ENCODE measurements at places on chromosomes 2 and 18.
A peak's percentile ranks its signal among the peaks of the same experiment; 100 is the strongest.

DNA sequence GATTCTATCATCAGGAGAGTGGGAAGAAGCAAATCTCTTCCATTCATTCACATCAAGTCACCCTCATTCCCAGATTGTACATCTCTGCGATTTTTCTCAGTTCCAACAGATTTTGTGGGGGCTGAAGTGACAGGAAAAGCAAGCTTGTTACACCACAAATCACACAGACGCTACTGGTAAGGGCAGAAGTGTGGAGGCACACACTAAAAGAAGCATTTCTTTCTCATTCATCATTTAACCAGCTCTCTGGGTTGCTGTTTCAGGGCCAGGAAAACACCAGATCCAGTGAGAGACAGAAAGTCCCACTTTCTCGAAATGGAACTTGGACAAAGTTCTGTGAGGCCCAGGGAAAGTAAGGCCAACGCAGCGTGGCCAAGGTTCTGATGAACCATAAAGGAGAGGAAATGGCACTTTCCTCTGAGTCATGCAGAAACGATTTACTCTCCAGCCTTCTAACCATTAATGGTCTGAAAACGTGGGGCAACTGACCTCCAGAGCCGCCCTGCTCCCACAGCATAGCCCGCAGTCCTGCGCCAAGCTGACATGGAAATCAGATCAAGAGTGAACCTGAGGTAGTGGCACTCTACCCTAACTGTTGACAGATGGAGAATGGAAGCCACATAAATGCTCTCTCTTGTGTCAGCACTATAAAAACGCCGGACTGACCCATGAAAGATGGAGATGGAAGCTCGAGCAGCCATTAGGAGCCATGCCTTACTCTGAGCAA, 191.0 kb downstream of the C1D start:
- DNase-seq: no peak

- no peak for DNase-seq
Observed at GRCh38 chr2:239644011-239644410, 243.2 kb upstream of the HDAC4 start.

DNA sequence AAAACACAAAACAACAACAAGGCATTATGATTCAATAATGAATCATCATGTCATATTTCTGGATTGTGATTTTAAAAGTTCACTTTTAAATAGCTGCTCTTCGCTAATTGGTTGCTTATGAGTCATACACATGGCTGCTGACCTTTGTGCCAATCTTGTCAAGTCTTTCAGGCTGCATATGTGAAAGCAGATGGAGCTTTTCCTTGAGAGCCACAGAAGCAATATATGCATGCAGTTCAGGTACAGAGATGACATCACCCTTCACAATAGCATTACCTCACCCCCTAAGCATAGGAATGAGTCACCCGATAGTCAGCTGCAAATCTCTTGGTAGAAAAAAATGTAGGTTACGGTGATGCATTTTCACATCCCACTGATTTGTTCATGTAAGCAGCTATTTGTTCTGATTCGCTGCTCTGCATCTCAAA, 27.2 kb downstream of the EIF2AK3 start:
- peak; percentile 27 for DNase-seq

DNA sequence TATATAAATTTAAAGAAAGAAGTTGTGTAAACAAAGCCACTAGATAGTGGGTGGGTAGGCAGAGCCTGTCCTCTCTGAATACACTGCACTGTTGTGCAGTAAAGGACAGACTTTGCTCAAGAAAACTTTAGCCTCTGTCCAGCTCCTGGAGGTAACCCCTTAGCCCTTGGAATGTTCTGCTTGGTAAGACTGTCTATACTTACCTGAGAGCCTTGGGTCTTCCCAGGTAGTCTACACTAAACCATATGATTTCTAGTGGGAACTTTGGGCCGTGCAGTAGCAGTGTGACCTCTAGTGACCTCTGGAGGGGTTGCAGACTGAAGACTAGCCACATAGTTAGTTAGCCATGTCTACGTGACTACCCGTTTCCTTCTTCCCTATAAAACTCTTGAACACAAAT, 678.3 kb upstream of the NRXN1 start:
- no peak for DNase-seq

- DNase-seq: no peak
Observed at GRCh38 chr2:45167920-45168629, 158.8 kb upstream of the SIX2 start.

GRCh38 chr2:44079686-44080085, 83.9 kb upstream of the LRPPRC start:
- no peak for DNase-seq

DNA sequence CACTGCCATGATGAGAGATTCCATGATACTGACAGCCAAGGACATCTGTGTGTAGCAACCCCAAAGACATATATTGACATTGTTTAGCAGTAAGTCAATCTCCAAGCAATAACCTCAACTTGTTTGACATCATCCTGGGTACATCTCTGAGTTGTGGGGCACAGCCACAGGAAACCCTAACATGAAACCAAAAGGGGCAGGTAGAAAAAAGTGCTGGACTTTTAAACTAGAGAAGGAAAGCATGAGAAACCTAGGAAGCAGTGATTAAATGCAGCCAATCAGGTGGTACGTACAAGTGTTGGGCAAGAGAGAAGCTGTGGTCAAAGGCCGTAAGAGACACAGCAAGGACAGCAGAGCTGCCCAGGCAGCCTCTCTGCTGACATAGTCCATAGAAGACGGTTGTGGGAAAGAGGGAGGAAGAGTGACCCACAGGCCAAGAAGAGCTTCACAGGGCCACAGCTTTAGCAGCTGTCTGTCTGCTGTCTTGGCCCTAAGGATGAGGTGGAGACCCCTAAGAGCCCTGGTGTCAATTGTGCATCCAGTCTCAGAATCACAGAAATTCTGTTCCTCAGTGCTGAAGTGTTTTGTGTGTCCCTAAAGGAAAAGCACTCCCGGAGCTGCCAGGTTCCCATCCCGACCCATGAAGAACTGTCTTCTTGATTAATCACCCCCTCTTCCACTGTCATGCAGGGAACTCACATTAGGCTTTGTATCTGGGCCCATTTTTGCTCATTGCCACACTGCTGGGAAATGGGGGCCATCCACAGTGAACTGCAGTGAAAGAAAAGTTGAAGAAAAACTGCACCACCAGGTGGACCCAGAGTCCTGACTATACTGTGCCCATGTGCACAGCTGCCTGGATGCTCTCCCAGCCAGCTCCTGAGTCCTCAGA, 25.4 kb upstream of the CHN1 start:
- no peak for DNase-seq

Data from stimulated activated CD8-positive, alpha-beta memory T cell treated with anti-CD3 and anti-CD28 coated beads, Interleukin-15, amount 100 ng/mL, for 4 hours (primary cell).